Bone marrow (tissue), 2 donors: ENCODE measurements at places on chromosomes 2 and 18.

DNA sequence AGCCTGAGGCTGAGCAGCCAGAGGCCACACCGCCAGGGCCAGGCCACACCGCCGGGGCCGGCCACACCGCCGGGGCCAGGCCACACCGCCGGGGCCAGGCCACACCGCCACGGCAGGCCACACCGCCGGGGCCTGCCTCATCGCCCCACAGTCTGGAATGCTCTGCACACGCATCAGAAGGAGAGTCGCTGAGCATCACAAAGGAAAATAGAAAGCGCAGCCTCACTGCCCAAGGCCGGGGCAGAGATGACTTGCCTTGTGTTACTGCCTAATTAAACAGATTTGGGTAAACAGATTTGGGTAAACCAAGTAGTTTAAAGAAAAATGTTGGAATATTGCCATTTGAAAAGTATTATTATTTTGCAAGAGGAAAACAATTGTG lies 10.4 kb upstream of the NFATC1 start:
- DNase-seq, result no peak

GRCh38 chr18:75289761-75290160 lies 79.2 kb downstream of the TSHZ1 start:
- DNase-seq, result no peak

GRCh38 chr2:52294628-52295027 lies 1262.7 kb upstream of the NRXN1 start:
- no peak for DNase-seq

- DNase-seq, result no peak
Observed at GRCh38 chr2:75361486-75361885, 162.2 kb upstream of the TACR1 start.

DNA sequence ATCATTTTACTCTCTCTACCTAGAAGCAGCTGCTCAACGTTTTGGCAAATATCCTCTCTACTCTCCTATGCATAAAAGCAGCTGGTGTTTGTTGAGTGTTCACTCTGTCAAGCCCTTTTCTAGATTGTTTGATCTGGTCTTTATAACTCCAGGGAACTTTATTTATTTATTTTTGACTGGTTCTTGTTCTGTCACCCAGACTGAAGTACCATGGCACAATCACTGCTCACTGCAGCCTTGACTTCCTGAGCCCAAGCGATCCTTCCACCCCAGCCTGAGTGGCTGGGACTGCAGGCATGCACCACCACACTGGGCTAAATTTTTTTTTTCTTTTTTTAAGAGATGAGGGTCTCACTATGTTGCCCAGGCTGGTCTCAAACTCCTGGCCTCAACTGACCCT lies 12.7 kb downstream of the CATIP start:
- DNase-seq, result no peak

GRCh38 chr2:127847931-127848330 lies 10.0 kb downstream of the POLR2D start:
- DNase-seq, result no peak

DNA sequence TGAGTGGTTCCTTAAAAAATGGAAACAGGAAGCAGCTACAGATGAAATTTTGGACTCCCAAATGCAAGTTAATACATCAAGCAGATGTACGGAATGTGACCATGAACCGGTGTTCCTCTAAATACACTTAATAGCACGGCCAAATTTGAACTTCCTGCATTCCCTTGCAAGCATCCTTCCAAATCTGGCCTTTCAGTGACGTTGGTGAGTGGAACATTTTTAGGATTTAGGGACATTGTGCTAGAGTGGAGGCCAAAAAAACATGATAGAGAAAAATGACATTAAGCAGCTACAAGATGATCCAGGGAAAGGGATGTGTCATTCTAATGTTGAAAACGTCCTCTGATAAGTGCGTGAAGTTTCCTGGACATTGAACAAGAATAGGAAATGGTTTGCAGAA lies 62.1 kb downstream of the CTAGE1 start:
- DNase-seq, result no peak

DNA sequence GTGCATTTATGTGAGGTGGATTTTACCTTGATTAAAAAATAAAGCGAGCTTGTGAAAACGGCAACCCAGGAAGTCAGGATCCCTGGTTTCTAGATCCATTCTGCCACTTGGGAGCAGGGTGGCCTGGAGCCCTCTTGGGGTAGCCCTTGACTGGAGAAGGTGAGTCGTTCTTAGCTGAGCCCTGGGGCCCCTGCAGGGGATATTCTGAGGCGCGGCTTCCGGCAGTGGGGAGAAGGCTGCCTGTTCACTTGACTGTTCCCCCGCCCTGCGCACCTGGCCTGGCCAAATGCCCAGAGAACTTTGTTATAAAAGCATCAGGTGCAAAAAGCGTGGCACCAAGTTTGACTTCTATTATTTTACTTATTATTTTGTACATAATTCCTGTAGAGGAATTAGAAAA lies 221.9 kb downstream of the DYSF start:
- no peak for DNase-seq
